ENCODE measurements at places on chromosomes 16 and 17.

GRCh38 chr16:28181515-28181914 lies 30.2 kb downstream of the XPO6 start:
- DNase-seq = peak; percentile 97

DNA sequence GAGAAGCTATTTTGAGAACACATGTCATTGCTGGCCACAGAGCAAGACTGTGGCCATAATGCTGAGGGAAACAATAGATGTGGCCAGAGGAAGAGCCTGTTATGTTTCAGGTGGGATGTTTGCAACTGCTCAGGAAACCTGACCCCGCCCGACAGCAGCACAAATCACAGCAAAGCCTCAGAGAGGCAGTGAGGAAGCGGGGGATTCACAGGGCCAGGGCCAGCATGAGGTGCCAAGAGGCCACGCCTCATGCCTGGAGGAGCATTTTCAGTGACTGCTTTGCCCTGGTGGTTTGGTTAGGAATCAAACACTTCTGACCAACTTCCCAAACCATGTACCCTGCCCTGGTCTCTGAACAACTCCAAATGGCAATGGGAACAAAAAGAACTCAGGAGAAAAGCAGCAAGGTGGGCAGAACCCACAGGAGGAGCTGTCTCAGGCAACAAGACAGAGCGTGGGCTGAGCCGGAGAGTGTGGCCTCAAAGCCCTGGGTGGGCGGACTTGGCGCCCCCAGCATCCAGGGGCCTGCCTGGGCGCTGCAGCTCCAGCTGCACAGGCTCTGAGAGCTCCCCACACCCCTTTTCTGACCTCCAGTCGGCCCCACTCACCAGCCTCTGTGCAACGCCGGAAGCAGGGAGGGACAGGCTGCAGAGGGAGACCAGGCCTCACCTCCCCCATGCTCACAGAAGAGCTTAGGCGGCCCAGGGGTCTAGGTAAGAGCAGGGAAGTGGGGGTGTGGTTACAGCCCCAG lies 20.6 kb downstream of the HIC1 start:
- DNase-seq = peak; percentile 62

DNA sequence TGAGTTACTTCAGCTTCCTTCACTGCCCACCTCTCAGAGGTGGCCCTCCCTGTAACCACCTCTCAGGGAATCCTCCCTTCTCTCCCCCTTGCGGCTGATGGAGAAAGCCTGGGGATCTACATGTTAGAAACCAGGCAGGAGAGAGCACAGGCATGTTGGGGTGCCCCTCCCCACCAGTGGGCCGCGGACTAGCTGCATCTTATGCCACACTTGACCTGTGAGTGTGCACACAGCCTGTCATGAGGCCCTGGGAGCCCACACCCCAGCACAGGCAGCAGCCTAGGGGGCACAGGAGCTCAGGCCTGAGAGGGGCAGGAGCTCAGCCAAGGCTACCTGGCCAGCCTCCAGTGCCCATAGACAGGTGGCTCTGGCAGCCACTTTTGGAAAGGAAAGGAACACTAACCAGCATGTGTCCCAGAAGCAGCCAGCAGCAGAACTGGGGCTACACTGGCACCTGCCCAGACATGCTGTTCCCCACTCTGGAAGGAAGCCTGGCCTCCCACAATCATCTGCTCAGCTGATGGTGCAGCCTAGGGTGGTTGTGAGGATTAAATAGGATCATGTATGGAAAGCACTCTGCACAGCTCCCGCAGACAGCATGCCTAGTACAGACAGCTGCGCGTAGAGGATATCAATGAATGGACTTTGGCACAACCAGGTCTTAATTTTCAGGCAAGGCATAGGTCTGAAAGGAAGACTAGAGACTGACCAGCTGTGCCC lies 60.5 kb downstream of the TMEM132E start:
- no peak for DNase-seq

DNA sequence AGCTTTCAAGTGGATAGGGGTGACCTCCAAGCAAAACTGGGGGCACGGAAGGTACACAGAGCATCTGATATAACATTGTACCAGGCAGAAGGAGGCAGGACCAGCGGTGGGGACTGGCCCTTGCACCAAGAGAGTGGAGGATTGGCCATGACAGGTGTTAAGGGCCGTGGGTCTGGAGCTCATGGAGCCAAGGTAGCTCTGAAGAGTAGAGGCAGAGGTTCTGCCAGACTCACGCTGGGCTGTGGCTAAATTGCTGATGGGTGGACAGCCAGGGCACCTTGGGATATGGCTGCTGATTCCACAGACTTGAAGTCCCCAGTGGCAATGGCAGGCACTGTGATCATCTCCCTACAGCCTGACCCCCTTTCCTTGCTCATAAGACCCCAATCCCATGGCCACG lies 65.9 kb upstream of the NKD1 start:
- DNase-seq = no peak

- no peak for DNase-seq
Observed at GRCh38 chr17:40778461-40778860, 3.9 kb downstream of the KRT27 start.

- peak; percentile 29 for DNase-seq
Observed at GRCh38 chr16:66935314-66936011, at the start of gene CES2. Gene CES2 (plus strand): TSS chr16:66935516. CDS start chr16:66935636, 120 bp downstream.

- DNase-seq = no peak
Observed at GRCh38 chr16:15435216-15435864, 952 bp downstream of the BMERB1 start.

DNA sequence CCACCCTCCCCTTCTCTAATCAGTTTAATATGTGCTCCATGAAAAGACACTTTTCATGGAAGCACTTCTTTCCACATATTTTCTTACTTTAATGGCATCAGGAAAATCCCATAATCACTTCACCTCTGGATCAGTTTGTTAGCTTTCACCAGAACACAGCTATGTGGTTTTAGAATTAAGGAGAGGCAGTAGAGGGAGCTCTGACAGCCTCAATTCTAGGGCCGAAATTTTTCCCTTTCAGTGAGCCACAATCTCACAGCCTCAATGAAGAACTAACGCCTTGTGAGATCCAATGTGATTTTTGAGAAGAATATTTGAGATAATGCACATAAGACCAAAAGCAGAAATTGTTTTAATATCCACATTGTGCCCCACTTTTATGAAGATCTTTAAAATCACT lies 1494.0 kb upstream of the CDH8 start:
- DNase-seq = no peak

- DNase-seq = peak; percentile 75
Observed at GRCh38 chr16:53991754-53992378, 287.9 kb downstream of the FTO start.

DNA sequence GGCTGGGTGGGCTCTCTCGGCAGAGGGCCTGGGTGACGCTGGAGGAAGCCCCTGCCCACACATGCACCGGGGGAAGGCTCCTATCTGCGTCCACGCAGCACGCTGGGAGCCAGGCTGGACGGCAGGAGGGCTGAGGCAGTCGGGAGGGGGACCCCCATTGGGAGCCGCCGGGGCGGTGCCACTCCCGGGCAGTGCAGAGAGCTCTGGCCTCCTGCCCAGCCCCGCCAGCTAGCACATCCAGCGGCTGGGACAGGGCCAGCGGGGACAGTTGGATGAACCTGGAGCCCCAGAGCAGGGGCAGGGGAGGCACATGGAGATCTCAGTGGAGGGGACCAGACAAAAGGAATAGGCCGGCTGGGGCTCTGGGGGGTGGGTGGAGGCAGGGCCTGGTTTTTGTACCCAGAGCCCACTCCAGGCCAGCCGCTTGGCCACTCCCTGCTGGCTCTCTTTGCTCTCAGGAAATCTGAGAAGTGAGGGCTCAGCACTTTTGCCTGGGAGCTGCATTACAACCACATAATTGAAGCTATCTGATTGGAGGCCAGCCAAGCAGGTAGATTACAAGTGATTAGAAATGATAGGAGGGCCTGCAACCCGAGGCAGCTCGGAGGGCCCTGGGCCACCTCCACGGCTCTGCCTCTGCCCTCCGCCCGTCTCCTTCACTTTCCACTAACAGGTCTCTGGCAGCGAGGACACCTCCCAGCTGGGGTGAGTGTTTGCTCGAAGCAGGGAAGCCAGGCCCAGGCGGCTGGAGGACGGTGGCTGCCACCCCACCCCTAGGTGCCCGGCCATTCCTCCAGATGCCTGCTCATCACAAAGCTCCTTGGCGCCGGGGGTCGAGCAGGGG lies 40.1 kb downstream of the ENGASE start:
- no peak for DNase-seq

GRCh38 chr17:82019690-82020571 lies 2.7 kb downstream of the CENPX start:
- DNase-seq = peak; percentile 21

DNA sequence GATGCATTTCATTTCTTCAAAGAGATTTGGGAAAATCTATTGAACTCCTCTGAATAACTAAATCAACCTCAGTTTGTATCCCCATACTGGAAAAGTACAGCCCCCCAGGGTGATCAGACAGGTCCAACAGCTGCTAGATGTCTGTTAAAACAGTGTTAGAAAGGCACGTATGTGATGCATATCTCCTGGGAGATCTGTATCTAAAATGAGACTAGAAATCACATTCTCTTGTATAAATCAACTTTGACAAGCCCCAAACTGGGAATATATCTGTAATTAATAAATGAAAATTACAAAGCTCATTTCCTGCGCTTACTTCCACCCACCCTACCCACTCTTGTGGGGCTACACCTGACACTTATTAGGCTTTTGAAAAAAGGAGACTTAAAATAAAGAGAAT lies 3.8 kb upstream of the KIF2B start:
- no peak for DNase-seq

DNA sequence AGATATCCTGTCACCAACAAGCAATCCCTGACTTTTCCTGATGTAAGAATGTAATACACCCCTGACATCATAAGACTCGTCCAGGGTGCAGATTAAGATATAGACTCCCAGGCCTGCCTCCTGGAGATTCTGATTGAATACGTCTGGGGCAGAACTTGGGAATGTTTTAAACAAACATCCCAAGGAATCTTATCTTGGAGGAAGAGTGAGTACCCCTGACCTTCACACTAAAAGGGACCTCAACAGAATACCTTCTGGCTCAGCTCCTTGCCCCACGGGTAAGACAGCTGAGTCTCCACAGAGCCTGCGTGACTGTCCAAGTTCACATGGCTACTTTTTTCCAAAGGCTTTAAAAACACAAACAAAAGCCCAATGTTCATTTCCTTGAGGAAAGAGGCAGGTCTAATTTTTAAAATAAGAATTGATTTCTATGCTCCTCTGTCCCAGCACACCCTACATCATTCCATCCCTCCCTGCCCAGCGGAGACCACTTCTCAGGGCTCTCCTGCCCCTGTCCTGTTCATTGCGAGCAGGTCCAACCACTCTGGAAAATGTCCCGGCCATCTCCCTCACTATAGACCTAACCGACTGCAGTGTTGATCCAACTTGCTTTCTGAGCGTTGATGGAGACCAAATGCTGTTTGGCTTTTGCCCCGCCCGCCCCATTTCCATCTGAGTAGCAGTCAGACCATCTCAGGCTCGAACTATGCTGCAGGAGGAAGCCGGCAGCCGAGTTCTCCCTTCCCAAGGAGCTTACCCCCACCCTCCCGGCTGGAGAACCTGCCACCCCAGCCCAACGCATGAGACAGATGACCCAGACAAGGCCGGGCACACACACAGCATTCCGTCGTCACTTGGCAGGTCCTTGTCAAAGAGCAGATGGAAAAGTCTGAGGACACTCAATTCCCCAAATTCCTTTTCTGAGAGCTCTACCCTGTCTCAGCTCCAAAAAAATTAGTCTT lies 44.1 kb upstream of the MYH10 start:
- DNase-seq = peak; percentile 65

- no peak for DNase-seq
Observed at GRCh38 chr16:50015631-50016030, 9.4 kb upstream of the CNEP1R1 start.

DNA sequence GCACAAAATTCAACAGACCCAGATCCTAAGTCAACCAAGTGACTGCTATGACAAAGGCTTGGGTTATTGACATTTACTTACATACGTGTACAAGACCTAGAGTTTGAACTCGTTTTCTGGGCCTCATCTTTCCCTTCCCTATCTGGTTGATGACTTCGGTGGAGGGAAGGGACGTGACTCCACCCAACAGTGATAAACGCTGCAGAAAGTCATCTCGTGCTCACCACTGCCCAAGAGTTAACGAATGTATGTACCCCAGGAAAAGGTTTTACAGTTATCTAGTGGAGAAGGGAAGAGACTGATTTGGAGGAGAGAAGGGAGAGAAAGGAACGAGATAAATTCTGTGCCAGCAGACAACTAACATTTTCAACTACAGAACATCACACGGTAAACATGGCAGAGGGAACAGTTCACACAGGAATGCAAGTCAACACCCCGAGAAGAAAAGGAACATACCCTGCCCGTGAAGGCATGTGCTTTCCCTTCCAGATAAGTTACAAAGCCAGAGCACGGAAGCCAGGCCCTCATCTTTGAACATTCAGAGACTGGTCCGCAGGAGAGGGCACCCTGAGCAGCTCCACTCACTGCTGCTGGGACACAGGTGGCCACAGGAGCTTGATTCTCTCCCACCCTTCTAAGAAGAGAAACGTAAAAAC lies 13.9 kb upstream of the CYTH1 start:
- DNase-seq = no peak

GRCh38 chr17:7841396-7841914 lies 7.4 kb downstream of the KDM6B start:
- peak; percentile 91 for DNase-seq

GRCh38 chr17:41421116-41421515 lies 3.3 kb downstream of the KRT37 start:
- peak; percentile 77 for DNase-seq

GRCh38 chr16:3138342-3138741 lies 3.5 kb downstream of the ZNF213 start:
- no peak for DNase-seq

DNA sequence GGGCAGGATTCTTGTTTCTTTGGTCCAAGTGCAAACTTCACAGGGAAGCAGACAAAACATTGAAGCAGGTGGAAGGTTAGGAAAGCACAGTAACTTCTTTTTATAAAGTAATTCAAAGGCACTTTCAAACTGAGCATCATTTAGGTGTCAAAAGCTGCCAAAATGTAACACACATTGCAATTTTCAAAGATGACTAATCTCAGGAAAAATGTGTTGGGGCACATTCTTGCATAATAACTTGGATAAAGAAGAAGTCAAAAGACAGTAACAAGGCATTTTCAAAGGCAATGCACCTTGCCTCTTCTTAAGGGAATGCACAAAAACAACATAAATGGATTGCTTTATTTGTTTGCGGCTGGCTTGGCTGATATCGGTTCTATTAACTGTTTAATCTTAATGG lies 3.6 kb downstream of the KCNJ2 start:
- no peak for DNase-seq

- no peak for DNase-seq
Observed at GRCh38 chr16:75288181-75288580, 36.8 kb upstream of the BCAR1 start.
